ENCODE measurements at places on chromosomes 2 and 18.
A peak's percentile ranks its signal among the peaks of the same experiment; 100 is the strongest.

DNA sequence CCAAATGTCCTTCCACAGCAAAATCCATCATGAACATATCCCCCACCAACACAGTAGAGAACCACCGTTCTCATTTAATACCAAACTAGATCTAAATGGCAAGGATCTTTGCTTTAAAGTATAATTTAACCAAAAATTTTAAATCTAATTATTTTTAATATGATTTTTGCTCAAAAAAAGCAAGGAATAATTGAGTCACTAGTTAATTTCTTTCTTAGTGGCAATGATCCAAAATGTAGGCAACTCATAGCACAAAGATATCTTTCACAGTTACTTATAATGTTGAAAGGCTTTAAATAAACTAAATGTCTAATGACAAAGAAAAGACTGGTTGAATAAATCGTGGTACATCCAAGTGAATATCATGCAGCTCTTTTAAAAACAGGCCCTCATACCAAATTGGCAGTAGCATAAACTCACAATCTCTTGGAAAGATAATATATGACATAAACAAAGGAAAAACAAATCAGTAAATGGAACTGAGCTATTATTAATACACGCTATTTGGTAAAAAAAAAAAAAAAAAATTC lies 20.3 kb downstream of the PTPN2 start:
- DNase-seq: no peak

DNA sequence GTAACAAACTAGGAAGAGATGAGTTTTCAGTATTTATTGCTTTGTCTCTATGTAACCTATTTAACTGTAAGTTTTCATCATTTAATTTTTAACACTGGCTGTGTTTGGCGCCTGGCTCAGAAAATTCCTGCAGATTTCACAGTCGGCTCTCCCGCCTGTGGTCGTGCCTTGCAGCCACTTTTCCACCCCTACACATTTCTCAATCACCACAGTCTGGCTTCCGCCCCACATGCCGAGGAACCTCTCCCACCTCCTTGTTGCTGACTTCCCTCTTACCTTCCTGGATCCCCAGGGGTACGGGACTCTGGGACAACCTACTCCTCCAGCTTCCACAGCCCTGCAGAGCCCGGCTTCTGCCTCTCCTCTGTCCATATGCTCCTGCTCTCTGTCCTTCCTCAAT lies 41.6 kb upstream of the MGAT4A start:
- no peak for DNase-seq

- DNase-seq: no peak
Measured at GRCh38 chr2:215363461-215364156, 51.8 kb downstream of the ATIC start.

DNA sequence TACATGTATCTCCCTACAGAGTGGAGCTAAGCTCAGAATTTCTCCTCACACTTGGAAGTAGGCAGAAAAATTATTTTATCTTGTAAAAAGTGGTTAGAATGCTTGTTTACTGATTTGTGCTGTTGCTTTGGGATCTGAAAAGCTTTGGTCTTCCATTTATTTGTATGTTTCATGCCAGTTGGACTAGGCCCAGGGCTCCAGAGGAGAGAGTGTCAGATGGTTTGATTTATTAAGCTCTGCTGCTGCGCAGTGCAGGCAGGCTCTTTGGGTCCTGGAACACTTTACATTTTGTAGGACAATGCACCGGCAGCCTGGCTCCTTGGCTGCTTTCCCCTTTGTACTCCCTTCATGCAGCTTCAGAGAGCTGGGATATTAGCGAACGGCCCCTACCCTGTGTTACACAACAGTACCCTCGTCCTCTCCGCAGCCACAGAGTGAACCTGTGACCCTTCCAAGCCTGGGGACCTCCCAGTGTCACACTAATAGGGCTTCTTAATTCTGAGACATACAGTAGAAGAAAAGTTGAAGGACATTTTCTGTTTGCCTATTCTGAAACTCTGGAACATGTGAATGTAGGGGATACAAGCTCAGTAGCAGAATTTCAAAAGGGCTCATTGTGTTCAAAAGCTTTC lies 56.7 kb upstream of the EML6 start:
- peak; percentile 31 for DNase-seq

DNA sequence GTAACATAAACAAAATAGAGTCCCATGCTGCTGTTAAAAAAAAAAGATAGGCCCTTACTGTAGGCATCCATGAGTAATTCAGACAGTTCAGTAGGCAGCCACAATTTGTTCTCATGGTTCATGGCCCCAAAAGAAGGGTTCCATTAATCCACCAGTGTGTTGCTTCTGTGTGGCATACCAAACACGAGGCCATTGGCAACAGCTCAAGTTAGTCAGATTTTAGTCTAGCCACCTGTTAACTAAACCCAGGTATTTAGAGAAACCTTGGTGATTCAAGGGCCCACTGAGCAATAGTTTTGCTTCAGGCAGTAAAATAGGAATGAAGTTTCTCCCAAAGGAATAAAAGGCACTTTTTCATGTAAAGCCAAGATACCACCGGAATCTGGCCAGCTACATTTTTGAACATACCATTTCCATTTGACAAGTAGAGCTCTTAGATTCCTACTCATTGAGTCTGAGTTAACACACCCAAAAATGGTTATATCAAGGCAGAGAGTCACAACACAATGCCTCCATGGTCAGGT lies 80.1 kb upstream of the SRD5A2 start:
- no peak for DNase-seq

- no peak for DNase-seq
Measured at GRCh38 chr2:224969095-224969494, 73.2 kb downstream of the DOCK10 start.

DNA sequence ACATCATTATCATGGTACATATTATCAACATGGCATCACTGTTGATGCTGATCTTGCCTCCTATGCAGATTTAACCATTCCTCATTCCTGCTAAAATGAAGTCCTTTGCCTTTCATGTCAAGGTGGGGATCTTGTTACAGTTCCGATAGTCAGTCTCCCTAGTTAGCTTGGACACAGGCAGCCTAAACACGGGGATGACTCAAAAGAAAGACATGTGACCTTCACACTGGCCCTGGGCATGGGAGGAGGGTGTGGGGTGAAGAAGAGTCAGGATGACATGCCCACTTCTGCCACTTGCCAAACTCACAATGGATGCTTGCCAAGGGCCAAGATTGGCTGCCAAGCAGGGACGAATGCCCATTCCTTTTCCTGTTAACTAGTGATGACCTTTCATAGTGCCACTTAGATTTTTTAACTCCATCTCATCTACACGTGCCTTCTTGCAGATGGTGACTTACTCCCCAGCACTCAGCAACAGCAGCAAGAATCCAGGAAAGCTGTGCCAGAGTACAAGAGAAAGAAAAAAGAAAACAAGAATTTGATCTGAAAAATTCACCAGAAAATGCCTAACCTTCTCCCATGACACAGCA lies 13.9 kb upstream of the SLC1A4 start:
- DNase-seq: no peak

DNA sequence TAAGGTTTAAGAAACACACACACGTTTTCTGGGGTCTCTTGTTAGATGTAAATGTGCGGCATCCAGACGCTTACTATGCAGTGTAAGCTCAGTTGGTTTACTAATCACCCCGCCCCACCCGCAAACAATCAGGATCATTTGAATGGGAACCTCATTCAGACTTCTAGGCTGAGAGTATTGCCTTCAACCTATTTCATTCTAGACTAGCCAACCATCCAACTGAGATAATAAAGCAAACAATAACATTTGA lies 1.3 kb upstream of the FIGN start:
- DNase-seq: no peak

DNA sequence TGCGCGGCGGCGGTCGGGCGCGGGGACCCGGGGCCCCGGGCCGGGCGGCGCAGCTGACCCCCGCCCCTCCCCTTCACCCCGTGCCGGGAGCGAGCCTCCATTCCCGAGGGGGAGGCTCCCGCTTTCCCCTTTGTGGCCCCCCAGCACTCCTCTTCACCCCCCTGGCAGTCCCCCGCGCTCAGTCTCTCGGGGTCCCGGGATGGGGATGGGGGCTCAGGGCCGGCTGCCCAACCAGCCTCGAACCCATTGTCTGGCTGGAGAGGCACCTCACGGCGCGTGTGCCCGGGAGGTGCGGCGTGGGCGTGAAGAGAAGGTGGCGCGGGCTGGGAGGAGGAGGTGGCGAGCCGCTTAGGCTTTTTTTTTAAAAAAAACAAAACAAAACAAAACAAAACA lies 748 bp downstream of the FMNL2 start:
- no peak for DNase-seq

GRCh38 chr18:26908906-26909305 lies 43.4 kb upstream of the AQP4 start:
- no peak for DNase-seq

GRCh38 chr2:241541564-241542277 lies 16.8 kb upstream of the BOK start:
- no peak for DNase-seq

- no peak for DNase-seq
Measured at GRCh38 chr18:13313006-13313686, 94.6 kb downstream of the LDLRAD4 start.

- no peak for DNase-seq
Measured at GRCh38 chr2:47309952-47310800, 92.8 kb upstream of the MSH2 start.

DNA sequence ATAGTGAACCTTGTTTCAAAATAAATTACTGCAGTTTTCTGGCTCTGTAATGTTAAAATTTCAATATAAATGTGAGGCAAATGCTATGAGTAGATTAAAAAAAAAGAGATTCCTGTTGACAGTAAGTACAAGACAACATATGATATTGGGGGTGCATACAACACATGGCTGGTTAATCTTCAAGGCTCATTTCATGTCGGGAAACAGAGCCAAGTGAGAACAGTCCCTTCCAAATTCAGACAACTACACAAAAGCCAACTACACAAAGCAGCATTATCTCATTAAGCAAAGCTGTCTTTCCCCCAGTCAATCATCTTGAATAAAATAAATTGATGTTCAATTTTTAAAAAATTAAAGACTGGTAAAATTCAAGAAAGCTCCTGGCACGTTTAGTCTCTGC lies 549.2 kb downstream of the CCDC85A start:
- DNase-seq: no peak

- DNase-seq: no peak
Measured at GRCh38 chr2:154203902-154204301, 332.2 kb downstream of the GALNT13 start.

- no peak for DNase-seq
Measured at GRCh38 chr2:224778474-224778877, 62.3 kb upstream of the CCDC195 start.

- no peak for DNase-seq
Measured at GRCh38 chr2:224309176-224309575, 92.7 kb downstream of the FAM124B start.

DNA sequence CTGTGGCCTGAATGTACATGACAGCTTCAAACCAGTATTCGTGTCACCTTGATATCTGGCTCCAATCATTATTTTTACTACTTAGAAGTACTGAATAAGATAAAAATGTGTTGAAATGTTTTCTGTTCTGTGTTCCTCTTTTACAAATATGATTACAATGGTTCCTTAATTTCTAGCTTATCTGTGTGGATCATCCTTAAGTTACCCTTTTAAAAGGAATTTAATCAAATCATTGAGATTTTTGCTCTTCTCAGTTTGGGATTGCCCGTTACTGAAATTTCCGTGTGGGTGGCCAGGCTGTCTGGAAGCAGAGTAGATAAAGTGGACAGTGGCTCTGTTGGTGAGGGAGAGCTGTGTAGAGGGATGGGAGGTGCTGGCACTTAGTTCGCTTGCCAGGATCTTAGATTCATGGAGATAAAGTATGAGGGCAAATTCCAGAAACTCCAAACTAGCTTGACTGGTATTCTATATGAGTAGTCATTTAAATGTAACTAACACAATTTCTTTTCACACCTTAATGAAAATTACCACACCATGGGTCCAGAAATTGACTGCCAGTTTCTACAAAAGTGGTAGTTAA lies 27.4 kb upstream of the SAG start:
- DNase-seq: no peak

GRCh38 chr2:67579216-67579615 lies 182.1 kb downstream of the ETAA1 start:
- DNase-seq: no peak

- no peak for DNase-seq
Measured at GRCh38 chr2:225842939-225843338, 443.4 kb downstream of the NYAP2 start.

DNA sequence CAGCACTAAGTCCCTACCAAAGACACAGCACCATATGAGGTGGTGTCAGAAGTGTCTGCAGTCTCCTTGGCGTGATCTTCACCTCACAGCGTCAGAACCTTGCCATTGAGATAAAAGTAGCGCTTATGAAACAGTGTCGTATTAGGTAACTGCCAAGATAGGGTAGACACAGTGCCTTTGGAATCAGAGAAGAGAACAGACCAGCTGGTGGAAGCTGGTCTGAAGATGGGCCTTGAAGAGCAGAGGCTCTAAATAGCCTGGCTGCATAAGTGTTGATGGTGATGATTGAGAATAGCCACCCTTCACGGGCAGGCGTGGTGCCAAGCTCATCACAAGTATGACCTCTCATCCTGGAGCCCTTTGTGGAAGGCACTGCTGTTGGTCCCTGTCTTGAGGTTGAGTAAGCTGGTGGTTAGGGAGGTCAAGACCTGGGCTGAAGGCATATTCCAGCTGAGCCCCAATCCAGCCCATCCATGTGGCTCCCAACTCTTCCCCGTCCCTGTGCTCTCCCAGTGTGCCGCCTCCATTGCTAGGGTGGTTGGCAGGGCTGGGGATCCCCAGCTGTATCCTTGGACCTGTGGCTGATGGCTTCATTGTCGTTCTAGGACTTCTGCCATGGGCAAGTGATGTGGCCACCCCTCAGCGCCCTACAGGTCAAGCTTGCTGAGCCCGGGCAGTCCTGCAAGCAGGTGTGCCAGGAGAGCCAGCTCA lies 187.4 kb downstream of the MGAT5 start:
- no peak for DNase-seq

- no peak for DNase-seq
Measured at GRCh38 chr18:4412286-4412685, 42.8 kb downstream of the DLGAP1 start.
